ENCODE measurements at places on chromosomes 7 and 10.

DNA sequence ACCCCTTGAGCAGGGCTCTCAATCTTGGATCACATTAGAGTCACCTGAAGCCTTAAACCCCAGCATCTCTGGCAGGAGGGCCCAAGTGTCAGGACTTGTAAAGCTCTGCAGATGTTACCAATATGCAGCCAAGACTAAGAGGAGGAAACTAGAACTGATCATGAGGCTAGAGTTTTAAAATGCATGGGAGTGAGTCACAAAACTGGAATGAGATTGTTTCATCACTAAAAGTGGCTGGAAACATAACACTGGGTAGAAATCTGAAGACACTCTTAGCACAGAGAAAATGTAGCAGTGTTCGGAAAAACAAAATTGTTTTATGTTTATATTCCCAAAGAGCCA, 63.3 kb upstream of the GHITM start:
- no peak for DNase-seq

- DNase-seq = no peak
Measured at GRCh38 chr7:135428011-135428410, 81.9 kb downstream of the CNOT4 start.

GRCh38 chr10:55476129-55476528, 675.1 kb upstream of the PCDH15 start:
- no peak for DNase-seq

GRCh38 chr7:95411036-95411435, 14.9 kb upstream of the PON3 start:
- no peak for DNase-seq

GRCh38 chr10:101353692-101354327, at the start of gene BTRC:
Gene BTRC (plus strand): TSS chr10:101354165. CDS start chr10:101354181, 16 bp downstream.
- peak; percentile 94 for DNase-seq

- no peak for DNase-seq
Measured at GRCh38 chr10:51950371-51950995, 251.1 kb upstream of the CSTF2T start.

GRCh38 chr7:77450613-77451012, 34.5 kb upstream of the GSAP start:
- no peak for DNase-seq

GRCh38 chr10:91077549-91078071, 142.9 kb upstream of the PCGF5 start:
- no peak for DNase-seq

- no peak for DNase-seq
Measured at GRCh38 chr7:118129041-118129795, 54.7 kb upstream of the LSM8 start.

GRCh38 chr7:136617176-136617575, 251.3 kb upstream of the CHRM2 start:
- no peak for DNase-seq

- DNase-seq = no peak
Measured at GRCh38 chr10:112918771-112919170, 31.3 kb upstream of the TCF7L2 start.

DNA sequence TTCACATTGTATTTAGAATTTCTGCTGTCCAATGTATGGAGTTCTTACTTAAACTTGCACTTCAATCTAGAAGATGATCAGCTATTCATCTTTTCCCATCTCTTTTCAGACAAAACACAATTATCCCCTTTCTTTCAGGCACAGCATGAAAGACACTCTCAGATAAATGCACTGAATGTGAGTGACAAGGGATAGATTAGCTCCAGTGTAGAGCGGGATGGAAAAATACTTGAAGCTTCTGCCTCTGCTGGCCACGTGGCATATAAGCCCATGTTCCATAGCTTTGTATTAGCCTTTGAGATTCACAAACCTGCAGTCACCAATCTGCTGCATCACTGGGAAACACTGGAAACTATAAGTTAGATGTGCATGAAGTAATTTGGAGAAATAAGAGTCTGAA, 162.2 kb upstream of the FAM3C start:
- DNase-seq = no peak

GRCh38 chr7:151385626-151386300, 24.1 kb downstream of the WDR86 start:
- DNase-seq = no peak

DNA sequence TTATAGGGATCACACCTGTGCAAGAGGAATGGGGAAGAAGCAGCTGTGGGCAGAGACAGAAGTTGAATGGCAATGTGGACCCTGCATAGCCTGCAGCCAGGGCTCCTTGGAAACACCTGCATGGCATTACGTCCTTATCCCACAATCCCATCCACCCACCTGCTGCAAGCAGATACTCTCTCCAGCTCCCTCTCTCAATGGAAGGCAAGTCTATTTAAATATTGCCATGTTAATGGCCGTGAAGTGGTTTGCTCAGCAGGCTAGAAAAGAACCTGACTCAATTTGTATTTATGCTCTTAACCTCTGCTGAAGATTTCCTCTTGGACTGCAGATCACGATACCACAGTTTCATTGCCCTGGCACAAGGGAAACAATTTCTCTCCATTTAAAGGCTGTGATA, 417.0 kb downstream of the TYW1 start:
- DNase-seq = no peak

GRCh38 chr10:132872658-132873057, 69.7 kb downstream of the CFAP46 start:
- DNase-seq = no peak

- no peak for DNase-seq
Measured at GRCh38 chr7:71325151-71325550, 193.2 kb downstream of the GALNT17 start.

DNA sequence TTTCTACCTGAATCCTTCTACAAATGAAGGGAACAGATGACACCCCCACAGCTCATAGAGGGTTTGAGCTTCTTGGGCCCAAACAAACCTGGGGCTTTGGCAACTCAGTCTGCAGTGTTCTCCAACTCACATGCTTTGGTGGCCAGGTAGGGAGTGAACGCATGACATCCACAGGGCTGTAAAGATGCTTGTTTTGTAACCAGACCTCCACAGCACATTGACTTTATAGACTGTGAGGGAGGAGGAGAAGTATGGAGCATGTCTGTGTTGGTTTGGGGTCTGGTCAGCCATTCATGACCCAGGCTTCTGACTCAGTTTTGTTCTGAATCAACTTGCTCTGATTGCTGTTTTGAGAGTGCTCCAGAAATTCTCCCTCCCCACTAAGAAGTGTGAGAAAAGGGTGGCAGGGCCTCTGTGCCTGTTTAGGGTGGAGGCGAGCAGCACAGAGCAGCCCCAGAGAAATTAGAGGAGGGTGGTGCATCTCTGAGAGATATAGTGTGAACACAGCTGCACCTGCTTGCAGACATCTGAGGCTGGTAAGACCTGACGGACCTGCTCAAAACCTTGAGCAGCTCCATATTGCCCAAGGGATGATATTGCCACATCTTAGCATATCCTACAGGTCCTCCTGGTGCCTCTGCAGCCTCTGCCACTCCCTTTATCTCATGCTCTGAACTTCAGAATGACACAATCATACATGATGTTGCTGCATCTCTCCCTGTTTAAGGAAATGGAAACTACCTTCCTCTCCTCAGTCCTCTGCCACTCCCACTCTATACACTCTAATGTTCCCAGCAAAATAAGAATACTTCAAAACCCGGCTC, 287.7 kb downstream of the ABCA13 start:
- no peak for DNase-seq

DNA sequence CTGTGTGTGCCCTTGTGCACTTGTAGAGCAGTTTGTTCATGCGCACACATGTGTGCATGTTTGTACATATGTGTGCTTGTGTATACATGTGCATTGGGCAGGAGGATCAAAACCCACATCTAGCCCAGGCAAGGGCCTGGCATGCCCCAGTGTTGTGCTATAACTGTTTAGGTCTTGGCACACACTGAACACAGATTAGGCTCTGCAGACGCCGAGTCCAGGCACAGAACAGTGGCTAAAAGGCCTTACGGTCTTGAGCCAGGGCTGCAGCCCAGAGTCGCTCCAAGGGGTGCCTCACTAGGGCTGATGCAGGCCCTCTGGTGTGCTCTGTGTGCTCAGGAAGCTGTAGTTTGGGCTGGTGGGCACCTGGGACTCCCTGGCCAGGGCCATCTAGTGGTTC, 55.7 kb downstream of the YKT6 start:
- DNase-seq = no peak

GRCh38 chr7:979886-980571, 3.0 kb upstream of the CYP2W1 start:
- DNase-seq = no peak

GRCh38 chr10:133286366-133286765, 9.7 kb upstream of the ADAM8 start:
- DNase-seq = no peak

GRCh38 chr7:45882465-45882810, 5.8 kb upstream of the IGFBP1 start:
- no peak for DNase-seq

- DNase-seq = no peak
Measured at GRCh38 chr10:97547962-97548361, 24.6 kb upstream of the ANKRD2 start.

GRCh38 chr10:122981066-122981464, 864 bp downstream of the PSTK start:
- DNase-seq = no peak

DNA sequence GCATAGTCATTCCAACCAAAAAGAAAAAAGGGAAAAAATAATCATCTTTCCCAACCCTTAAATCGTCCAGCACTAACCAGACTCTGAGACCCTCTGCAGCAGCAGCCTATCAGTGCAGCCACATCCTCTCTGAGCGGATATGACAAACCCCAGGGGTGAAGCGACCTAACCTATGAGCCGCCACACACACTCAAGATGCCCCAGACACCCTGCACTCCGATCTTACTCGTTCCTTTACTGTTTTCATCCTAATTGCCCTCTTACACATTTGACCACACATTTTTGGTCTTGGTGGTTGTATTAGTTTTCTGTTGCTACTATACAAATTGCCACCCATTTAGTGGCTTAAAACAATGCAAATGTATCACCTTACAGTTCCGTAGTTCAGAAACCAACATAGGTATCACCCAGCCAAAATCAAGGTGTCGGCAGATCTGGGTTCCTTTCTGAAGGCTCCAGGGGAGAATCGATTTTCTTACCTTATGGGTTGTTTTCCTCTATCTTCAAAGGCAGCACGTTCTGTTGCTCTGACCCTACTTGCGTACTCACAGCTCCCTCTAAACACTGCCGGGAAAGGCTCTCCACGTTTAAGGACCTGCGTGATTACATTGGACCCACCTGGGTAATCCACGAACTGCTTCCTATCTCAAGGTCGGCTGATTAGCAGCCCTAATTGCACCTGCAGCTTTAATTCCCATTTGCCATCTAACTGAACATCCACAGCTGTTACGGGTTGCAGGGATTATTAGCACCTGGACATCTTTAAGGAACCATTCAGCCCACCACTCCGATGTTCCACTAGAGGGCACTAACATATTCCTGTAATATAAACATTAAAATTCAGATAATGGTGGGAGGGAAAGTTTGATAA, 37.3 kb upstream of the PRSS1 start:
- peak; percentile 13 for DNase-seq

DNA sequence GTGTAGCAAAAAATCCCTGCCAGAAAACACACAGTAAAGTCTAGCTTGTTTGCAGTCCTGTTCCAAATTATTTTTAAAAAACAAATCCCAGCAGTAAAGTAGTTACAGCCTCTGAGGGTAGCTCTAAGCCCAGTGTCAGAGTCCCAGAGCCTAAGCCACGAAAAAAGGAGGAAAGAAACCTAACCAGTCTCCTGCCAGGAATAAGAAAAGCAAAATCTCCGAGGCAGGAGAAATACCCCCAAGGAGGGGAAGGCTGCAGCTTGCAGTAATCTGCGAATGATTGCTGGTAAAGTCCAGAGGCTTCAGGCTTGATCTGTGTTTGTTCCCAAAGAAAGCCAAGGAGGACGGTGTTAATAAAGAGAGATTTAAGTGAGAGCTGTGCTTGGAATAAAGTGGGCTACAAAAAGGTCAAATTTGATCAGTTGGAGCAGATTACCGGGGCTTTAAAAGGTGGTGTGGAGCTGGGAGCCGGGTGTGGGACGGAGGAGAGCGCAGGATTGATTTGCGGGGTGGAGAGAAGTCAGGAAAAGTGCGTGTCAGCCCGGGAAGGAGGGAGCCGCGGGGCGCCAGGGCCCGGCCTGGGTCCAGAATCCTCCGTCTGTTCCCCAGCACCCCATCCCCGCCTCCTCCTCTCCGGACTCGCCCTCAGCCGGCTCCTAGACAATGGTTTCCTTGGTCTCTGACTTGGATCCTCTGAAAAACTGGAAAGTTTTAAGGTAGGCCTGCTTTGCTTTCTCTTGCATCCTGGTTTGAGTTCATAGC, 219.4 kb upstream of the CELF2 start:
- no peak for DNase-seq

- DNase-seq = no peak
Measured at GRCh38 chr7:87426160-87426559, 49.3 kb downstream of the ABCB4 start.

GRCh38 chr7:77558284-77558967, 21.3 kb downstream of the PTPN12 start:
- DNase-seq = no peak

DNA sequence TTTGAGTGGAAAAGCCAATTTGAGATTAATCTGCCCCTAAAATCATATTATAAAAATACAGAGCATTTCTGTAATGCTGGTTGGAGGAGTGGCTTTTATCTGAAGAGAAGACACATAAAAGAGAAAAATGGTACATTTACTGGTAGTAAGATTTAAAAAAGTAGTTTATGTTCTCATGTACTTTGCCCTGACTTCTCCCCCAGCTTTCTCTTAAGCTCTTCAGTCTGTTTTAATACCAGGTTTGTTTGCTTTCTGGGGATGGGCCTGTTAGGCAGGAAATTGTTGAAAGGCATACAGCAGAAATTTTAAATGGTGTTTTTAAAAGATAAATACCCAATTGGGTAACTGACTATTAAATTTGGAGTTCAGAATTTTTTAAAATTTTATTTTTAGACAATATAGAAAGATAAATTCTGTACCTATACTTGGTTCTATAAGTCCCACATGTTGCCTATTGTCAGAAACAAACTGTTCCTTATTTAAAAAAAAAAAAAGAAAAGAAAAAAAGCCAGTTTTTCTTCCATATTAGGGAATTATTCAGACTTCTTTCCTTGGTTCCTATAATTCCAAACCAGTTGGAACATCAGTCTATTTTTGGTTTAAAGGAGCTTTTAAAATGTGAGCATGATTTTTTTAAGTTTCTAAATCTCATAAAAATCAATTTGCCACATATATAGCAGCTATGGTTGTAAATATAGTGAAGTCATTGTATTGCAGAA, 136.6 kb downstream of the ARID5B start:
- DNase-seq = no peak

- DNase-seq = no peak
Measured at GRCh38 chr10:125984865-125985495, 88.6 kb downstream of the FANK1 start.

GRCh38 chr7:7159063-7159658, 23.2 kb upstream of the C1GALT1 start:
- DNase-seq = no peak

- no peak for DNase-seq
Measured at GRCh38 chr7:20561908-20562307, 53.6 kb upstream of the ABCB5 start.

DNA sequence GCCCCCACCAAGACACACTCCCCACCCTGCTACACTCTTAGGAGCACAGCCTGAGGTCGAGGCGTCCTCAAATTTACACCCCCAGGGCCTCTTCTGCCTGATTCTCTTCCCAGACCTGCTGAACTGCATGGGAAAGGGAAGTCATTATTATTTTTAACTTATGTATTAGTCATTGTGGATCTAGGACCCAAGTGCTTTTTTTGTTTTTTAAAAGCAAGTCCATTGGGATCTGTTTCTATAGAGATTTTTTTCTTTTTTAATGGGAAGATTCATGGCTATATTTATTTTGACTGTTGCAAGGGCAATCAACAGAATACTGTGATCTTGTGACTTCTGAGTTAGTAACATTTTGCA, 203.8 kb downstream of the ZMYND11 start:
- no peak for DNase-seq

- DNase-seq = peak; percentile 40
Measured at GRCh38 chr10:67612577-67613537, 83.1 kb downstream of the CTNNA3 start.

Data from stimulated activated CD8-positive, alpha-beta memory T cell treated with anti-CD3 and anti-CD28 coated beads, Interleukin-15, amount 100 ng/mL, for 48 hours (primary cell).